A549 (cell line): ENCODE measurements at places on chromosomes 6 and 20.

- no peak for DNase-seq
These were observed 112.0 kb upstream of the CCN2 start for GRCh38 chr6:132063204-132063603.

GRCh38 chr6:83411731-83412130, 19.1 kb downstream of the ME1 start:
- no peak for DNase-seq

DNA sequence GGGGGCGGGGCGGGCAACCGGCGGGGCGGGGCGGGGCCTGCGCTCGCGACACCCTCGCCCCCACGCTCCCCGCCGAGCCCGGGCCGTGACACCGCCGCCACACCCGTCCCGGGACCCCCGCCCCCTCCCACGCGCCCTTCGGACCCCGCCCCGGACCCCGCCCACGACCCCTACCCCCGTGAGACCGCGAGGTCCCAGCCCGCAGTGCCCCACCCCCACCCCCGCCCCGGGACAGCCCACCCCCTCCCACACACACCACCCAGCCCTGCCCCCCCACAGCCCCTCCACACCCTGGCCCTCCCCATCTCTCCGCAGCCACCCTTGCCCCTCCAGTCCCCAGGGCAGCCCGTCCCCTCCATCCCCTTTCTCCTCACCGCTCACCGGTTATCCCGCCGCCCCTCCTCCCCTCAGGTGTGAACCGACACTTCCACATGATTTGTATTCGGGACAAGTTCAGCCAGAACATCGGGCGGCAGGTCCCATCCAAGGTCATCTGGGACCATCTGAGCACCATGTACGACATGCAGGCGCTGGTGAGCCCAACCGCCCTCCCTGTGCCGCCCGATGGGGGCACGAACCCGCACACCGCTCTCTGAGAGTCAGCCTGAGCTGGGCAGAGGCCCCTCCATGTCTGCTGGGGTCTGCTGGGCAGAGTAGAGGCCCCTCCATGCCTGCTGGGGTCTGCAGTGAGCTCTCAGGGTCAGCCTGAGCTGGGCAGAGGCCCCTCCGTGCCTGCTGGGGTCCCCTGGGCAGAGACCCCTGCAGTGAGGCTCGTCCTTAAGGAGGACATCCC, 622 bp downstream of the MRGBP start:
- DNase-seq: no peak

- DNase-seq: no peak
These were observed 32.7 kb downstream of the CFAP61 start for GRCh38 chr20:20085071-20085470.

DNA sequence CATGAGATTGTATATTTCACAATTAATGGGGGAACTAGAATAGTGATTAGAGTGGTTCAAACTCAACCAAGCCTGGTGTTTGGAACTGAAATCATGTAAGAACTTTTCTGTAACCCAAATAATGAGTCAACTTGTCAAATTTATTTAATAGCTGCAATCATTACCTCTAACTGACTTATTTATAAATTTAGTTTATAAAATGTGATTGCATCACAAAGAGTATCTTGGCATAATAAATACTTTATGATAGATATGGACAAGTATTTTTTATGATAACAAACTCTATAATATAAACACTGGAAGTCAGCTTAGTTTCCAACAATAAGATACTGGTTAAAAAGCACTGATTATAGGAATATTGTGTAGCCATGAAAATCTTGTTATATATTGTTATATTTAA, 319.1 kb downstream of the RIMS1 start:
- no peak for DNase-seq

DNA sequence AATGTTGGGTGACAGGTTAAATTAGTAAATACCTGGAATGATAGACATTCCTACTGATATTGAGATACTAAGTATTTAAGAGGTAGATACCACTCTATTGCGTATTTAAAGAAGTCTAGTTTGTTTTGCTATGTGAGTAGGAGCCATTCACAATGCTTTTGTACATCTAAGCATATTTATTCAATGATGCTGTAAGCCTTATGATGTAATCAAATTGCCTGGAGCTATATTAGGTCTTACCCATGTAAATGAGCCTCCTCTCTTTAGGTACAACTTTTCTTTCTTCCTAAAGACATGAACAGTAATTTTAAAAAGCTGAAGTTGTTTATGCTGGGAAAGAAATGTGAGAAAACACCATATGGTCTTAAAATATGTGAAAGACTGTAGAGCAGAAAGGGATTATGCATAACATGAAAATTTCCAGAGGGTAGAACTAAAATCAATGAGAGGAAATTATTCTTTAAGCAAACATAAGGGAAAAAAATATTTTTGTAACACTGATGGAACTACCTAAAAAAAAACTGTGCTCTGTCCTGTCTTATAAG, 526.7 kb downstream of the EPHA7 start:
- no peak for DNase-seq

- DNase-seq: no peak
These were observed 135.5 kb downstream of the CENPW start for GRCh38 chr6:126475449-126475848.

- no peak for DNase-seq
These were observed 364 bp downstream of the FRS3 start for GRCh38 chr6:41779336-41779735.
